ENCODE measurements at places on chromosomes 5 and 9. TPM values are rescaled to one million over a fixed set of nuclear protein-coding genes. Genes with fewer than 3 reads are reported as not detected.

FGF18 gene
- total RNA-seq = 0.32 TPM

GRXCR2 gene
- not detected for total RNA-seq

RMND5B gene
- 36.7 TPM for total RNA-seq

F12 gene
- 5.1 TPM for total RNA-seq

CATSPER3 gene
- total RNA-seq = 4.1 TPM

SLC25A2 gene
- not detected for total RNA-seq

CCDC180 gene
- 6.8 TPM for total RNA-seq

PCDHB12 gene
- total RNA-seq = 1.9 TPM

LCN12 gene
- 1.2 TPM for total RNA-seq

PDGFRB gene
- 20.8 TPM for total RNA-seq

SHC3 gene
- 1.1 TPM for total RNA-seq

SCGB3A2 gene
- not detected for total RNA-seq

TIFAB gene
- 0.16 TPM for total RNA-seq

PURA gene
- 16.8 TPM for total RNA-seq

ADRB2 gene
- total RNA-seq = 1.2 TPM

DNA sequence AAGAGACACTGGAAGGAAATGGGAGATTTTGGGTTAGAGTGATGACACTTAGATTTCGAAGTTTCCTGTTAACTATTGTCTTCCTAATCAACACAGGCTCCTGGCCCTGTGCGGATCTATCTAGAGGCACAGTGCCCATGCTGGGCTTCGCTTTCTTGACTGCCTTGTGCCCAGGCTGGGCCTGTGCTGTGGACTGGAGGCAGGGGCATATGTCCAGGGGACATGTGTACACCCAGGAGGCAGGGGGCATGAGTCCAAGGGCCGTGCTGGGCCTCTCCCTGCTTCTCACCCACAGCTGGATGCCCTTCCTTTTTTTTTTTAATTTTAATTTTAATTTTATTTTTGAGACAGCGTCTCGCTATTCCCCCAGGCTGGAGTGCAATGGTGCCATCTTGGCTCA, 37.6 kb downstream of the EHMT1 start:
- no peak for DNase-seq

GRCh38 chr9:105662184-105663104, at the start of gene TAL2:
Gene TAL2 (plus strand): TSS chr9:105662457. CDS start chr9:105662497, 40 bp downstream.
- DNase-seq = no peak

DNA sequence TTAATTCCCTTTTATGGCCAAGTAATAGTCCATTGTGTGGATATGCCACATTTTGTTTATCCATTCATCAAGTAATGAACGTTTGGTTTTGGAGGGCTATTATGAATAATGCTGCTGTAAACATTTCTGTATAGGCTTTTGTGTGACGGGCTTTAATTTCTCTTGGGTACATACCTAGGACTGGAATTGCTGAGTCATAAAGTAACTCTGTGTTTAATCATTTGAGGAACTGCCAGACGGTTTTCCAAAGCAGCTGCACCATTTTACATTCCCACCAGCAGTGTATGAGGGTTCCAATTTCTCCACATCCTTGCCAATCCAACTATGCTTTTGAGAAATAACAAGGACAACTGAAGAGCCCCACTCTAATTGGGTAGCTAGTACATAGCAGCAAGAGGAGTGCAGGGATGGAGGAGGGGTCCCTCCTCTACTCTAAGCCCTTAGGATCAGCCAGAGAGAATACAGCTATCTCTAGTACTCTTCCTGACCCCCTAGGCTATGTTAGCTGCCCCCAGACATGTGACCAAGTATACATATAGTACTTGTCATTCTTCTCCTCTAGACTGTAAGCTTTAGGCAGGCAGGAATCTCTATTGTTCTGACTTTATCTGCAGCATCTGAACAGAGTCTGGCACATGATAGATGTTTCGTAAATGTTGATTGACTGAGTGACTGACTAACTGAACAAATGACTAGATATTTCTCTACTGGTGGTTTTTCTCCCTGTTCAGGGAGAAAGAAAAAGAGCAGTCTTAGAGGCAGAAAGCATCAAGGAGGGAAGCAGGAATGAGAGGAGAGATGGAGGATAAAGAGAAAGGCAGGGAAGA, 22.1 kb upstream of the MATR3 start:
- DNase-seq = no peak

DNA sequence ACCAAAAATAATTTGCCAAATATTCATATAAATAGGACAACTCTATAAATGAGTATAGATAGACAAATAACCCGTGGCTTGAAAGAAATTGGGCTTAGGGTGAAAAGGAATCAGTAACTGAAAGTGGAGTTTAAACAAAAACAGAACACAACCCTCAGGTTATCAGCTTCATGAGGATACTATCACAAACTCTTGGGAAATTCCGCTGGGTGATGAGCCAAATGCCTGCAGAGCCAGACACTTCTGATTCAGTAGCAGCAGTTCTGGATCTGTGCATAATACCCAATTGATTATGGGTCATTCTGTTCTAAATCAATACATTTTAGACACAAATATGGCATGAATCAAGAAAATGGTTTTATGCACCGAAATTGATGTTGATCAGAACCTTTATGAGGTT, 72.4 kb downstream of the CAMK4 start:
- no peak for DNase-seq

GRCh38 chr5:132592521-132592920, 35.7 kb downstream of the RAD50 start:
- no peak for DNase-seq

GRCh38 chr9:108864446-108864845, 2.4 kb downstream of the ACTL7A start:
- no peak for DNase-seq

GRCh38 chr5:141411575-141411974, 1.2 kb upstream of the PCDHGA10 start:
- DNase-seq = no peak

GRCh38 chr5:151255621-151256286, 2.8 kb downstream of the GM2A start:
- DNase-seq = peak; percentile 29

DNA sequence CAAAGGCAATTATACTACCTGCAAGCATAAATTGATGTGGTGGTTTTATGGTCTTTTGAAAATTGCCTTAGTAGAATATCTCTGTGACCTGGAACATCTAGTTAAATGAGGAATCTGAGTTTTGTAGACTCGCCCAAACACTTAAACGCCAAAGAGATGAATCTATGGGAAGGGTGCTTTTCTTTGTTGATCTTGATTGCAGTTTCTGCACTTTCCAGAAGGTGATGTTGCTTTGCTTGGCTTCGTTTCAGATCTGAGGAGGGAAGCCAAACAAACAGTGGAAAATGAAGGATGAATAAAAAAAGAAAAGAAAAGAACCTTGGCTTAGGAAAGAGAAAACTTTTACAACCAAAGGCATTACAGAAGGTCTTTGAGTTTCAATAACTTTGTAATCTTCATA, 1021.2 kb downstream of the NR2F1-AS1 start:
- DNase-seq = no peak

GRCh38 chr5:124235576-124235975, 510.9 kb downstream of the ZNF608 start:
- DNase-seq = no peak

- no peak for DNase-seq
These were observed 170.8 kb upstream of the FBN2 start for GRCh38 chr5:128708841-128709240.

DNA sequence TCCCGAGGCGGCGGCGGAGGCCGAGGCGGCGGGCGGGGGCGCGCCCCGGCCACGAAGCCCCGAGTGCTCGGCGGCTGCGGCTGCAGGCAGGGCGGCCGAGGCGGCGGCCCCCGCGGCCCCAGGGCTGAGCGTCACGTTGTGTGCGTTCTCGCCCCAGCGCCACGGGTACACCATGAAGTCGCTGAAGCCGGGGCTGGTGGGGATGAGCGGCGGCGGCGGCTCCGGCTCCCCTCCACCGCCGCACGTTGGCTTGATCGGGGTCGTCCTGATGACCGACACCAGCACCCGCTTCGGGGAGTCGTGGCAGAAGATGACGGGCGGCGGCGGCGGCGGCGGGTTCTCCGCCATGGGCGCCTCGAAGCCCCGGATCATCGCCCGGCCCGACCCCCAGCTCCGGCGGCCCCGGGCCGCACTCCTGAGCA, 498 bp downstream of the ZNF367 start:
- DNase-seq = peak; percentile 24

GRCh38 chr9:104923740-104924139, 4.2 kb downstream of the ABCA1 start:
- no peak for DNase-seq

DNA sequence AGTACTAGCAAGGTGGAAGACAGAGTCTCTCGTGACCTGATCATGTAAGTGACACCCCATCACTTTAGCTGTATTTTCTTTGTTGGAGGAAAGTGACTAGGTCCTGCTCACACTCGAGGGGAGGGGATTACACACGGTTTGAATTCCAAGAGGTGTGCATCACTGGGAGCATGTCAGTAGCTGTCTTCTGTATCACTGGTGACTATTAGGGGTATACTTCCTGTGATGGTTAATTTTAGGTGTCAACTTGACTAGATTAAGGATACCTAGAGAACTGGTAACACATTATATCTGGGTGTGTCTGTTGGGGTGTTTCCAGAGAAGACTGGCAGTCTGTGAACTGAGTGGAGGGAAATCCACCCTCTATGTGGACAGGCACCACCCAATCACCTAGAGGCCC, 22.5 kb downstream of the FOXD1 start:
- DNase-seq = no peak

GRCh38 chr5:102270036-102270435, 26.0 kb downstream of the SLCO4C1 start:
- no peak for DNase-seq

GRCh38 chr5:111278858-111279504, 54.8 kb downstream of the CAMK4 start:
- peak; percentile 64 for DNase-seq

- no peak for DNase-seq
These were observed 65.0 kb downstream of the ROR2 start for GRCh38 chr9:91884696-91885687.

- DNase-seq = no peak
These were observed 44.4 kb upstream of the PSD2 start for GRCh38 chr5:139751236-139751635.

DNA sequence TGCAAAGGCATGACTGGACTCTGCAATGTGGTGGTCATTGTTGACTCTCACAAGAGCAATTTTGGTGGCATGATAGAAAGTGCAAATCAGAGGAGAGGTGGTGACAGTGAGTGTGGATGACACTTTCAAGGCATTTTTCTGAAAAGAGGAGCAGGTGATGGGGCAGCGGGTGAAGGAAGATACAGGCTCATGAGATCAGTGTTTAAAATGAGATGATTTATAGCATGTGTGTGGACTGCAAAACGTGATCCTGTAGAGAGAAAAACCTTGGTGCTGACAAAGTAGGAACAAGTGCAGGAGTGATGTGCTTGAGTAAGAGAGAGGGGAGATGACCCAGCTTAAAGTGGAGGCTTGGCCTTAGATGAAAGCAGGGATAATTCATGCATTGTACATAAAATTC, 171.2 kb upstream of the PPP2R2B start:
- DNase-seq = no peak

DNA sequence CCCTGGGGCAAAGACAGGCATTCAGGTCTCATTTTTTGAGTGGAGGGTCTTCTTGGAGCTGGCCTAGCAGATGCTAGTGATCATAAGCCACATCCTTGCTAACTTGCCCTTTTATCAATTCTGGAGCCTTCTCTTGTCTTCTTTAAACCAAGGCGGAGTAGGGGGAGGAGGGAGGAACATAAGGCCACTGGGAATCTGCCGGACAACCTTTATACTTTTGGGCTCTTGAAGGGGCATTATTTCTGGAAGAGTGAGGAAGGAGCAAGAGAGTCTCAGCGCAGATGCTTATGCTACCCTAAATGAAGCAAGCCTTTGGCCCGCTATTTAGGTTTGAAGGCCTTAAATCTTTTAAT, 2.0 kb downstream of the TMEFF1 start:
- DNase-seq = no peak

GRCh38 chr5:97143704-97144103, 1.3 kb upstream of the LIX1 start:
- no peak for DNase-seq

GRCh38 chr9:114098021-114098935, 814 bp downstream of the KIF12 start:
- DNase-seq = peak; percentile 85

- DNase-seq = no peak
These were observed 135.4 kb upstream of the RASEF start for GRCh38 chr9:83198371-83198770.

DNA sequence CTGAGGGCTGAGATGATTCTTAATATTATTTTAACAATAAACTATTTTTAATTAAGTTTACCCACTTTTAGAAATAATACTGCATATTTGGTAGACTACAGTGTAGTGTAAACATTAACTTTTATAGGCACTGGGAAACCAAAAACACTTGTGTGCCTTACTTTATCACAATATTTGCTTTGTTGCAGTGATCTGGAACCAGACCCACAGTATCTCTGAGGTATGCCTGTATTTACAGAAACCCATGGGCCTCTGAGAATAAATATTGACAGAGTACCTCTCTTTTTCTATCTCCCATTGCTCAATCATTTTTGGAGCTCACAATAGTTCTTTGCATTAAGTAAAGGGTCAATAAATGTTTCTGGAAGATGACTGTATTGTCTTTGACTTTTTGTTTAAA, 73.3 kb downstream of the SLCO4C1 start:
- DNase-seq = no peak

- DNase-seq = no peak
These were observed 195.6 kb downstream of the DEPDC1B start for GRCh38 chr5:60504342-60504741.

DNA sequence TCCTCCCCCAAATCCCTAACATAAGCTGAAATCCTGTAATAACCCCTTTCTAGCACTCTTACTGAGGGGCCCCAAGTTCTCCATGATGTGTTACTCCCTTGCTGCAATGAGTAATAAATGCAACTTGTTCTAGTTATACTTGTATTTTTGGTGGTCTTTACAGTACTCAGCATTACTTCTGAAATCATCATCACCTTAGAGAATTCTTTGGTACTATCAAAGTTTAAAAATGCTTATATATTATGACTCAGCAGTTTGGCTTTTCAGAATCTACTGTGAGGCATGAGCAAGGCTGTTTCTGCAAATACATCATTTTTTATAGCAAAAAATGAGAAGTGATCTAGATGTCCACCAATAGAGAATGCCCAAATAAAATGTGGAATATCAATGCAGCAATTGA, 20.7 kb upstream of the ROPN1L start:
- DNase-seq = no peak

DNA sequence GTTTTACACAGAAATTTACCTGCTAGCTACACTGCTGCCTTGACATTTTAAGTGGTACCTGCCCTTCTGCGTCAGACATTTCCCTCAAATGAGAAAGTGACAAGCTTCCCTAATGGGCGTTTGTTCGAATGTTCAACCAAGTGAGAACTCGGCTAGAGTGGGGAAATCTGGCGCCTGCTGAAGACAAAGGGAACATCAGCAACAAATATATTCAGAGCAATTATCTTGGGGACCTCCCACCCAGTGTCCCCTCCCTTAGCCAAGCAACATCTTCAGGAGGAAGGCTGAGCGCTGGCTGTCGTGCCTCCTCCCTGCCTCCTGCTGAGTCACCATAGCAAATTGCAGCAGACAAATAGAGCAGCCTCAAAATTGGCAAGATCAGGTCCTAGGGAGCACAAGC, 57.1 kb downstream of the MFAP3 start:
- no peak for DNase-seq

GRCh38 chr9:16809912-16810610, 60.4 kb downstream of the BNC2 start:
- DNase-seq = no peak

- no peak for DNase-seq
These were observed 121.8 kb downstream of the C5orf15 start for GRCh38 chr5:133846478-133847226.

GRCh38 chr5:171911152-171911551, 95.3 kb downstream of the FBXW11 start:
- DNase-seq = no peak
